ENCODE measurements at places on chromosomes 7 and 10.

GRCh38 chr7:34080513-34080912 is 175.2 kb downstream of the BMPER start:
- DNase-seq: no peak

GRCh38 chr10:97399843-97400545 is 1.1 kb downstream of the RRP12 start:
- DNase-seq: peak; percentile 67

DNA sequence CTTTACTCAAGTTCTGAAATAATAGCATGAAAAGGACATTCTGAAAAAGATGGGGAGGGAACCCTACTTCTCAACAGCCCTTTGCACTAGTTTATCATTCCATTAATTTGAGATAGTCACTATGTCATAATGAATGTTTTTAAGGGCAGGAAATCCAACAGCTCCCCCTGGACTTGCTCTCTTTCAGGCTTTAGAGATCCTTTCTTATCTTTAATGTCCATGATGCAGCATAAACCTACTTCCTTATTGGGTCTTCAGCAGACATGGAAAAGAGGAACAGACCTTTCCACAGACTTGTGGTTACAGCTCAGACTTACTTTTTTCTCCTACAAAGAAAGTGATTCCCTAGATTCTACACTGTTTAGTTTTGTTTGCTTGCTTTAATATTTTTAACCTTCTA is 87.3 kb downstream of the IDE start:
- DNase-seq: no peak

DNA sequence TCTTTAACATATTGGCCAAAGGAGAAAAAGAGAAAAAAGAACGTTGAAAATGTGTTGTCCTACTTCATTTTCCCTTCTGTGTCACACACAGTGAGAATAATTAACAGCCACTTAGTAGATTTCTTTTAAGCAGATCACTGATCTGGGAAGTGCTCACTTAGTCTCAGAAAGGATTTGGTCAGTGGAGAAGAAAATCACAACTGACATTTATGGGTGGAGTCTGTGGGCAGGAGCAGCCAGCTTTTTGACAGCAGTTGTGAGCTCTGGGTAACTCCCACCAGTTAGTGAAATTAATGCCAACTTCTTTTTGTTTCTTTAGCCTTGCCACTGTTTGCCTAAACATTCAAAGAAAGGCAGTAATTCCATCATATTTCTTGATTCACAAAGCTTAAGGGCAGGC is 49.7 kb downstream of the CDK14 start:
- no peak for DNase-seq

DNA sequence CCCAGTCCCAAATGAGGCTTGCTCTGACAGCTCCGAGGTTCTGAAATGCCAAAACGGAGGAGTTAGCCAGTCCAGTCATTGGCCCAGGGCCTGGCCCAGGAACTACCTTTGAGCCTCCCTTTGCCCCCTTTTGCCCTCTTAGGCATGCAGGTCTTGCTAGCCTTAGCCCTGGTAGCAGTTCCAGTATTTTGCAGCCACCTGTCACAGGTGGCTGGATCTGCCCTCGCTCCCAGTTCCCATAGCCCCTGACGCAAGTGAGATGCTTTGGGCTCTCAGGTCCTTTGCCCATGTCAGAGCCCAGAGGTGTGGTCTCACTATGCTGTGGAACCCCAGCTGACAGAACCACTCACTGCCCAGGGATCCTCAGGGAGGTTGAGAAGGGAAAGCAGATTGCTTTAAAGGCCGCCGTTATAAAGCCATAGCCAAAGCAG is 42.0 kb downstream of the GPRIN2 start:
- DNase-seq: no peak

DNA sequence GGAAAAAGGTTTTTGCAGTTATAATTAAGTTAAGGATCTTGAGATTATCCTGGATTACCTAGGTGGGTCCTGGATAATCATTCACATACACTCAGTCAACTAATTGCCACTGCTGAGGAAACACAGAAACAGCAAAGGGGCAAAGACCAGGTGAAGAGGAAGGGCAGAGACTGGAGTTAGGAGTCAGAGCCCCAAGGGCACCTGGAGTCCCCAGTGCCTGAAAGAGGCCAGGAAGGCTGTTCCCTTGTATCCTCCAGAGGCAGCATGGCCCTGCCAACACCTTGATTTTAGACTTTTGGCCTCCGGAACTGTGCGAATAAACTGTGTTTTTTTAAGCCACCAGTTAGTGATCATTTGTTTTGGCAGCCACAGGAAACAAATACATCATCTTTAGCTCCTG is 24.6 kb downstream of the PRR15 start:
- no peak for DNase-seq

GRCh38 chr10:17993361-17993760 is 41.6 kb downstream of the SLC39A12 start:
- DNase-seq: no peak
